DND-41 (cell line): ENCODE measurements at places on chromosomes 16 and 17.

DNA sequence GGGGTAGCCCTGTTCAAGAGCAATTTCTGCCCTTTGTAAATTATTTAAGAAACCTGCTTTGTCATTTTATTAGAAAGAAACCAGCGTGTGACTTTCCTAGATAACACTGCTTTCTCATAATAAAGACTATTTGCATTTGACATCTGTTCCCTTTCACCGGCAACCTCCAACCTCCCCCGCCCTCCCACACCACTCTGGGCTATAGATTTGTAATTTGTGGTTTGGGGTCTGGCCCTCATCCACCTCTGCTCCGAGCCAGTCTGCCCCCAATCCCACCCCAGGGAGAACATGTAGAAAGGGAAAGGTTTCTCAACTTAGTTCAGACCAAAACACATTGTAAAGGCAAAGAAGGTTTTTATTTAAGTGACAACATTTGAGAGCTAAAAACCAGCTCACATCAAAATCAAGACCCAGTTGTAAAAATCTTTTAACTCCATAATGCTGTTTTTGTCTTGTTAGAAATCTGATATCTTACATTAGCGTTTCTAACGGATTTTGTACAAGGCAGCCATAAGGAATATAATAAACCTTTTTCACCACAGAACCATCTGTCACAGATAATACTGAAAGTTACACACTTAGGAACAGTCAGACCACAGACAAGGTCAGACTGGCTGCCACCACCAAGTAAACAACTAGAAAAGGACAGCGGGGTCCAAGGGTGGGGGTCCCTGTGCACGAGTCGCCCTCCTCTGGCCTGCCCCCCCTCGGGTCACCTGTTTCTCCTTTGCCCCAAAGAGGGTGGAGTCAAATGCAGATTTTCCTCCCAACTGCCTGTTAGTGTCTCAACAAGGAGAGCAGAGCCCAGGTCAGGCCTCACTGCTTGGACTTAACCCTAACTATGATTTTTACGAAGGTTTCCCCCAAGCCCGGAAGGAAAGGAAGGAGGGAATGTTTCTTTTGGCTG lies 6.9 kb downstream of the PIMREG start:
- no peak for DNase-seq
- no peaks in the 10 kb centered on the region for H3K4me1 ChIP-seq

- no peak for DNase-seq
- no peaks in the 10 kb centered on the region for H3K4me1 ChIP-seq
- H3K27ac ChIP-seq: no peak within 1 kb of the TSS
- peaks cover 37% of the 10 kb centered on the region for H3K36me3 ChIP-seq
- H3K4me3 ChIP-seq: no peak within 1 kb of the TSS
- no peaks in the 10 kb centered on the region for H3K27me3 ChIP-seq
Measured at GRCh38 chr17:82734987-82735866, at the start of gene FN3K. FN3K (plus strand) TSS chr17:82735615; CDS start chr17:82735637, 22 bp downstream.

DNA sequence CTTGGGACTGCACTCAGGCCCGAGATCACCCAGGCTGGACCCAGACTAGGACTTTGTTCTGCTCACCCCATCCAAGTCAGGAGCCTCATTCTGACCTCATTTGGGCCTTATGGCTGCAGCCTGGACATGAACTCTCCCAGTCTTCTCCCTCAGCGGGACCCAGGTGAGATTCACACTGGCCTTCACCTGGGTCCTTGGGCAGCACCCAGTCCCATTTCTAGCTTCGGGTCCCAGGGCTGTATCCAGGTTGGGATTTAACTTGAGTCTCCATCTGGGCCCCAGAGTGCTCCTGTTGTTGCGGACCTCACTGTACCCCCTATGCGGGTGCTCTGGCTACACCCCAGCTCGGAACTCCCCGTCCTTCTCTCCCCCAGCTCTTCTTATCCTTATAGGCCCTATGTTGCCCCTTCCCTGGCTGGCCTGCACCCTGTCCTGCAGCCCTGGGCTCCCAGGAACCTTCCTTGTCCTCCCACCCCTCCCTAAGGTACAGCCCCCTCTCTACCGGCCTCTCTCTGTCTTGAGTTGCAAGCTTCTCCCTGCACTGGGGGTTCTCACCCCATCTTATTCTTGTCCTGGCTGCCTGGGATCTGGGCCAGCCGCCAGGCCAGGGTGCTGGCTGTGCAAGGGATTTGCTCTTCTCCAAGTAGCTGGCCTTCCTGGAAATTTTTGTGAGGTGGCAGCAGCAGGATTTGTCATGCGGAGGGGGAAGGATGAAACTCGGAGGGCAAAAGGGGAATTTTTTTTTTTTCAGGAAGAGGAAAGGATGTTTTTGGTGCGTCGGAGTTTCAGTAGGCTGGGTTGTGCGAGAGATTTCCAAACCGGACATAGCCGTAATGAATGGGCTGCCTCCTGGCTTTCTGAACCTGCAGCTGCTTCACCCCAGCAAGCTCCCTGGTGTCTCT lies 904 bp downstream of the MAP2K3 start:
- H3K4me1 ChIP-seq: peaks cover 46% of the 10 kb centered on the region
- H3K4me3 ChIP-seq: peak overlapping the region; percentile 81
- DNase-seq: no peak

- H3K4me3 ChIP-seq: no peak overlapping the region
- peaks cover 89% of the 10 kb centered on the region for H3K36me3 ChIP-seq
- no peaks in the 10 kb centered on the region for H3K27me3 ChIP-seq
- no peak for DNase-seq
Measured at GRCh38 chr16:85781695-85782370, 17.5 kb downstream of the EMC8 start.
